ENCODE measurements at places on chromosomes 3 and 15. TPM values are rescaled to one million over a fixed set of nuclear protein-coding genes. Genes with fewer than 3 reads are reported as not detected.

DNA sequence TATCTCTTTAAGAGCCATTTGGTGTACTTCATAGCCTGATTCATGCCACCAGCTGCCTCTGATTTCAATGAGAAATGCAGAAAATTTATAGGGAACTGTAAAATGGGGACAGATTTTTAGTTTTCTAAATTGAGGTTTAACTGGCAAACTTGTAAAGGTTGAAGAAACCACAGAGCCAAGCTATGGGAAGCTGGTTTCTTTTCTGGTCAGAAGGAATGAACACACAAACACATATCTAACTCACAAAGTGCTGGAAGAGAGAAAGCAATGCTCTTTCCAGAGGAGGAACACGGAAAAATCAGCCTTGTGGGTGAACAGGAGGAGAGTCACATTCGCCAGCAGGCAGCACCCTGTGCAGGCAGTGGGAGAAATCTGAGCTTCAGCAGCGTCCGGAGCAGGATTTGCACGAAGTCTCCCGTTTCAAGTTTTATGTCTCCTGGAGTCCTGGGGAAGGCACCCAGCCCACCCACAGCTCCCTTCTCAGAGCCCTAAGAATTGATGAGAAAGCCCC, 481 bp downstream of the MASP1 start:
- H3K27me3 ChIP-seq = peaks cover 22% of the 10 kb centered on the region
- DNase-seq = no peak
- no peaks in the 10 kb centered on the region for H3K36me3 ChIP-seq
- no peak overlapping the region for H3K4me3 ChIP-seq

DNA sequence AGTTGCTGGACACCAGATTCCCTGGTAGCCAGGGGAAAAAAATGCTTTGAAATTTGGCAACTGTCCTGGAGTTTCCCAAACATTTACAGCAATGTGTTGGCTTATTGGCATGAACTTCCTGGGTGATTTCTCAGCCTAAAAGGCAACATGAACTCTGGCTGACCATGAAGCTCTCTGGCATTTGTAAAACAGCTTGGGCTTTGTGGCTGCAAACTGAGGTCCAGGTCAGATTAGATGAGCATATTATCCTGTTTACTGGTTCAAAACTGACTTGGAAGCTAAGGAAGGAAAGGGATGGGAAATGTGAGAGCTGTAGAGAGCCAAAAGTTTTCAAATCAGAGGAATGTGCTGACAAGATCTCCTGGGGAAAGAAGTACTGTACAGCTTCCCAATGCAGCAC, 139.0 kb downstream of the P3H2 start:
- H3K4me1 ChIP-seq = no peaks in the 10 kb centered on the region
- H3K4me3 ChIP-seq = no peak overlapping the region
- H3K27me3 ChIP-seq = peaks cover 12% of the 10 kb centered on the region
- H3K27ac ChIP-seq = no peak overlapping the region

DNA sequence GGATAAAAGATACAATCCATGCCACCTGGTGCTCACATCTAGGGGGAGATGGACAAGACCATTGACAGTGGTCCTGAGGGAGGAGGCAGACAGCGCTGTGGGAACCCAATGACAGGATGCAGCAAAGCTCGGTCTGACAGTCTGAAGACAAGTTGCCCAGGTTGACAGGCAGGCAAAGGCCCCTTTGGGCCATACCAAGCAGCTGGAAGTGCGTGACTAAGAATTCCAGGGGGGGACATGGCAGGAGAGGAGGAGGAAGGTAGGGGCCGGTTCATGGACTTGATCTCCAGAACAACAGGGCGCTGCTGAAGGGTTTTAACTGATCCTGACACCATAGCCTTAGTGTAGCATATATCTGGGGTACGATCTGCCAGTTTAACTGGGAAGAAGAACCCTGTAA, 83.4 kb downstream of the RPLP1 start:
- no peak overlapping the region for H3K4me3 ChIP-seq
- no peaks in the 10 kb centered on the region for H3K27me3 ChIP-seq
- no peaks in the 10 kb centered on the region for H3K4me1 ChIP-seq
- no peaks in the 10 kb centered on the region for H3K36me3 ChIP-seq
- DNase-seq = no peak

DNA sequence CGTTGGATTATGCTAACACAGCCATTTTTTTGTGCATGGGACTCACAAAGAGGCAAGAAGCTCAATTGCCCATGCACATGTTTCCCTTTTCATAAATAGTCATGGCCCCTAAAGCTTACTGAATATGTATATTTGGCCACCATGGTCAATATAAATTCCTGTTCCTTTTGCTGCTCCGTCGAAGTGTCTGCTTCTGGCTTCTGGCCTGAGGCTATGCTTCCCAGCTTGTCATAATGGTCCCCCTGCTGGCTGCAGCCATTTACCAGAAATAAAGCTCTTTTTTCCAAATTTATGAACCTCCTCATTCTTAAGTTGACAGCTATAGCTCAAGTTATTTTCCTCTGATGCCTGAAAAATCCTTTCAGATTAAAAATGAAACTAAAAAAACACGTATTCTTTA, 602.1 kb downstream of the VGLL3 start:
- H3K27me3 ChIP-seq = no peaks in the 10 kb centered on the region
- no peak overlapping the region for H3K27ac ChIP-seq
- DNase-seq = no peak
- H3K36me3 ChIP-seq = no peaks in the 10 kb centered on the region
- no peak overlapping the region for H3K4me3 ChIP-seq

DNA sequence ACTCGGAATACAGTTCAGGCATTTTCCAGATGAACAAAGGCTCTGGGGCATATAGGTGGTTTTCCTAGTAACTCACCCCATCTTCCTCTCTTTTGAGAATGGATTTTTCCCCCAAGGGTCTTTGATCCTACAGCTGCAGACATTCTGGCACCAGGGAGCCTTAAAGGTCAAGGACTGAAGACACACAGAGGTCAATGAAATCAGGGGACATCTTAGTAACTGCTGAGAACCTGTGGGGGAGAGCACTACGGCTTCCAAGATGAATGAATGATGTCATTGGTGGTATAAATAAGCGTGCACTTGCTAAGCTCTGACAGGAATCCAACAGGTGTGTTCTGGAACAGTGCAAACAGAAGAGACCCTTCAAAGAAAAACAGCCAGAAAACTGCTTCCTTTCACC, 36.3 kb downstream of the TMEM212 start:
- H3K27me3 ChIP-seq = peaks cover 8% of the 10 kb centered on the region
- H3K27ac ChIP-seq = no peak overlapping the region
- no peak overlapping the region for H3K4me3 ChIP-seq
- H3K4me1 ChIP-seq = peaks cover 4% of the 10 kb centered on the region

Gene PROS1
- total RNA-seq = 0.94 TPM

Gene DNAJC17
- 25.9 TPM for total RNA-seq

Gene SERINC4
- 0.15 TPM for total RNA-seq

Gene ITIH1
- total RNA-seq = not detected

Gene TRAT1
- 19.8 TPM for total RNA-seq
